ENCODE measurements at places on chromosomes 6 and 20.

DNA sequence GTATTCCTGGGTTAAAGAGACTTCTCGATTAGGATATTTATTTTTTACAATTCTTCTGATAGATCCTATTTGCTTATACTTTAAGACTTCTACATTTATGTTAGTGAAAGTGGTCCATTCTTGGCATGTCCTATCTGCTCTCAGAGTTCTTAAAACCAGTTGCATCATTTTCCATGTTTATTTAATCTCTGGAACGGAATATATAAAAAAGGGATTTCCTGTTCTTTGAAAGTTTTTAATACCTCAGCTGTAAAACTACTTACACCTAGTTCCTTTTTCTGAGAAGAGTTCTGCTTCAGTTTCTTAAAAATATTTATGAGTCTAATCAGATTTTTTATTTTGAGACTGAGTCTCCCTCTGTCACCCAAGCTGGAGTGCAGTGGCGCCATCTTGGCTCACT is 18.0 kb upstream of the MYL9 start:
- DNase-seq, result no peak

- no peak for DNase-seq
Measured at GRCh38 chr6:27426045-27426620, 37.6 kb downstream of the ZNF391 start.

- DNase-seq, result no peak
Measured at GRCh38 chr6:105272786-105273185, 93.0 kb upstream of the POPDC3 start.

DNA sequence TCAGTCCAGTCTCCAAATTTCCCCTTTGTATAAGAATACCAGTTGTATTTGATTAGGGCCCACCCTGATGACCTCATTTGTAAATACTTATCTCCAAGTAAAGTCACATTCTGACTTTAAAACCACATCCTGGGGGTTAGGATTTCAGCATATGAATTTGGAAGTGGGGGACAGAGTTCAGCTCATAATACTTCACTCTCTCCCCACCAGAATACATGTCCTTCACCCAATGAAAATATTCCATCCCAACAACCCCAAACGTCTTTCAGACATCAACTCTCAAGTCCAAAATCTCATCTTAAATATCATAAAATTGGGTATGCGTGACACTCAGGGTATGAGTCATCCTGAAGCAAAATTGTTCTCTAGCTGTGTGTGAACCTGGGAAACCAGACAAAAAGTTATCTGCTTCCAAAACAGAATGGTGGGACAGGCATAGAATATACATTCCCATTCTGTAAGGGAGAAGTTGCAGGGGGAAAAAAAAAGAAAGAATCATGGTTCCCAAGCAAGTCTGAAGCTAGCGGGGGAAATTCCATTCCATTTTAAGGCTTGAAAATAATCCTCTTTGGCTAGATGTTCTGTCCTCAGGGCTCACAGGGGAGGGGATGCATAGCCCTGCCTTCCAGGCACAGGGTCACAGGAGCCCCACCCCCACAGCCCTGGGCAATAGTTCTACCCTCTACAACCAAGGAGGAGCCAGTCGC is 113.9 kb downstream of the ADAT2 start:
- DNase-seq, result no peak

- DNase-seq, result no peak
Measured at GRCh38 chr6:52186480-52186879, 305 bp downstream of the IL17A start.

DNA sequence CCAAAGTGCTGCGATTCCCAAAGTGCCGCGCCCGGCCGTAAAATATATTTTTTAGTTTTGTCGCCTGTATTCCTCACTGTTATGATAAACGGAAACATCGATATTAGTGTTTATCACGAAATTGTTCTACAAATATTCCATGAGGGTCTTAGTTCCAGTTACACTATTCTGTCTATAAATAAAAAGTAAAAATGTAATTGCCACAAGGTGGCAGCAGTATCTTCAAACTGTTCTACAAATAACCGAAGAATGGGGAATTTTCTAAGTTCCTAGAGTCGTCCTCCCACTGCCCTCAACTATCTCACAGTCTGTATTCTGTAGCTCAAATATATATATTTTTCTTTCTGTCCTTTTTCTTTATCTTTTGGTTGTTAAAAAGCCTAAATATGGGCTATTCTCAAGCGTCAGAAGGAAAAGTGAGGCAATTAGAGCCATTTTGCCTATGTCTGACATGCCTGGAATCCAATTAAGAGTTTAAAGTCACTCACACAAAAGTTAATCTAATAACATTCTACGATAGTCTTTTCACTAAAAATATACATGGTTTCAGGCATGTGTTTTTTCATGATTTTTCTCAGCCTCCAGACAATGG is 14.2 kb upstream of the FAM162B start:
- peak; percentile 21 for DNase-seq

DNA sequence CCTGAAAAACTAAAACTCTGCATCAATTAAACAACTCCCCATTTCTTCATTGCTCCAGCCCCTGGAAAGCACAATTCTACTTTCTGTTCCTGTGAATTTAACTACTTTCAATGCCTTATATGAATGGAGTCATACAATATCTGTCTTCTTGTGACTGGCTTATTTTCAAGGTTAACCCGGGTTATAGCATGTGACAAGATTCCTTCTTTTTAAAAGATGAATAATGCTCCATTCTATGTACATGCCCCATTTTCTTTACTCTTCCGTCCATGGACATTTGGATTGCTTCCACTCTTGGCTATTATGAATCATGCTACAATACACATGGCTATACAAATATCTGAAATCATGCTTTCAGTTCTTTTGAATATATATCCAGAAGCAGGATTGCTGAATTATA is 334.9 kb upstream of the ID4 start:
- no peak for DNase-seq

- DNase-seq, result no peak
Measured at GRCh38 chr6:15276036-15276985, 30.4 kb downstream of the JARID2 start.

- DNase-seq, result no peak
Measured at GRCh38 chr6:52243282-52243893, 912 bp downstream of the IL17F start.

DNA sequence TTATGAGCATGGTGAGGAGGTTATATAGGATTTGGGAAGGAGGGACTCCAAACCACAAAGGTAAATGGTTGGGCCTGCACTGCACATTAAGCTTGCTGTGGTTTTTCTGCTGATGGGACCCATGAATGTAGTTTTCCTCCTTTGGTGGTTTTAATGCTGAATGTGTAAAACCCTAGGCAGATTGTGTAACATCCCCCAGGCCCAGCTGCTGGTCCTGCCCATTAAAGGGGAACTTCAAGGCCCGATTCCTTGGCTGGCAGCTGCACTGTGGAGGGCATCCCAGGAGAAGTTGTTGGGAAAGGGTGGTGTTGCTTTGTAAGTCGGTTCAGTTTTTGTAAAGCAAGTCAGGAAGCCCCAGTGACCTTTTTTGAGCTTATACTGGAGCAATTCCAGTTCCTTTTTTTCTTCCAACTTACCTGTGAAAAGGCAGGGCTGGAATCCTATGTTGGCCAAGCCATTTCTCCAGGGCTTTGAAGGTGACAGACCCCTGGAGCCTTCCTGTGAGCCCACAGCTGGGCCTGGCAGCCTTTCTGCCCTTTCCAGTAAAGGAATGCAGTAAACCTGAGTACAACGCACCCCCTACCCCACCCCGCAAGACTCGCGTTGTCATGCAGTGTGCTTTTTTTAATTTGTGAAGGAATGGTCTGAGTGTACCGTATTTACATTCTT is 43.1 kb upstream of the NAA20 start:
- peak; percentile 7 for DNase-seq

- DNase-seq, result no peak
Measured at GRCh38 chr20:63977739-63978276, 1.6 kb downstream of the SAMD10 start.

DNA sequence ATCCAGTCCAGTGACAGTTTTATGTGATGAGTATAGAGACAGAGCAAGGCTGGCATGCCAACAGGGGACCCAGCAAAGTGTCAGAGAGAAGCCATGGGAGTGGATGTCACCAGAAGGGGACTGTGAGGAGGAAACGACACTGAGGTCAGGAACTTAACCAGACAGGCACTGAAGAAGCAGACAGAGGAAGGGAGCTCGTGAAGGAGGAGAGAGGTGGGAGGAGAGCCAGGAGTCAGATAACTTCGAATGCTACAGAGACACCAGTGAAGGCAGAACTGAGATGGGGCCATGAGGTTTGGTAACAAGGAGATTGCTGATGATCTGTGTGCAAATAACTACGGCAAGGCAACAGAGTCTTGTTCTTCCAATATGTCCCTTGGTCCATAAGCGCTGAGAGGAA is 211.1 kb upstream of the FOXA2 start:
- no peak for DNase-seq

- no peak for DNase-seq
Measured at GRCh38 chr6:3835055-3835731, 14.0 kb upstream of the FAM50B start.

- DNase-seq, result no peak
Measured at GRCh38 chr6:119517428-119517827, 167.9 kb upstream of the MAN1A1 start.

GRCh38 chr6:139308286-139308916 is 16.6 kb upstream of the TXLNB start:
- DNase-seq, result peak; percentile 32

DNA sequence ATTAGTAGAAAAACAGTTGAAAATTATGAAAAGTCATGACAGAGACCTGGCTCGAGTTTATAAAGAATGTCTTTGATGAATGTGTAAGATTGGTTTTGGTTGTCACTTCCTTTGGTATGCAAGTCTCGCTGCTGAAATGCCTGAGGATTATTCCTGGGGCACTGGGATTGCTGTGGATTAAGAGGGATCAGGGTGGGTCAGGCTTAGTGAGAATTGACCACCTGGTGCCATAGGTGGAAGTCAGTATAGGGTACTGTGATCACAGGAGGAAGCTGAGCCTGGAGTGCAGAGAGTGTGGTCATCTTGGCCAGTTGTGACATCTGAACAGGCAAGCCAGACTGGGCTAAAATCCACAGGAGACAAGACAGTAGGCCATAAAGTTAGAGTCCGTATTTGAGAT is 34.9 kb downstream of the CEP43 start:
- DNase-seq, result no peak

DNA sequence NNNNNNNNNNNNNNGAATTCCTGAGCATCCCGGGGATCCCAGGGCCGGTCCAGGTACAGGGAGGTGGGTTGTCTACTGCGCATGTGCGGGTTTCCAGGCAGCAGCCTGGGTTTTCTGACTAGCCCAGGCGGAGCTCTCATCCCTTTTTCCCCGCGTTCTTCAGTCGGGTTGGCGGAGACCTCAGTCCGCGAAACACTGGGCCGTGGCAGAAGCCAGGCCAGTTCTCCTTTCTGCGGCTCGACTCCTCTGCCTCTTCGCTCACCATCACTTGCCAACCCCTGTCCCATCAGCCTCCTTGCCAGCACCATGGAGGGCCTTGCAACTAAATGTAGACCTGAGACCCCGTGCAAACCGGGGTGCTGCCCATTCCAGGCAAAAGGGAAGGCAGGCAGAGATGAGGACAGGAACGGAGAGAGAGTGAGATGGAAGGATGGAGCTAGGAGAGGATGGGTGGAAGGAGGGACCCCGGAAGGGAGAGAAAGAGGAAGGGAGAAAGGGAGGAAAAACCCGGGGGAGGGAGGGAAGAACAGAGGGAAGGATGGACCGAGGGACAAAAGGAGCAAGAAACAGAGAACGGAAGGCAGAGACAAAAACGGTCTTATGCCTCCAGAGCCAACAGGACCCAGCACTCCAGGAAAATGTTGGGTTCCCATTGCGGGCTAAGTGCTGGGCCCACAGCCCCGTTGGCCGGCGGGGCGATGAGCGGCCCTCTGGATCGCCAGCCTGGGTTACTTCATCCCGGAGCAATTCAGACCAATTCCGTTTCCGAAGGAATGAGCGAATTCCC is 445.4 kb upstream of the DEFB115 start:
- no peak for DNase-seq

DNA sequence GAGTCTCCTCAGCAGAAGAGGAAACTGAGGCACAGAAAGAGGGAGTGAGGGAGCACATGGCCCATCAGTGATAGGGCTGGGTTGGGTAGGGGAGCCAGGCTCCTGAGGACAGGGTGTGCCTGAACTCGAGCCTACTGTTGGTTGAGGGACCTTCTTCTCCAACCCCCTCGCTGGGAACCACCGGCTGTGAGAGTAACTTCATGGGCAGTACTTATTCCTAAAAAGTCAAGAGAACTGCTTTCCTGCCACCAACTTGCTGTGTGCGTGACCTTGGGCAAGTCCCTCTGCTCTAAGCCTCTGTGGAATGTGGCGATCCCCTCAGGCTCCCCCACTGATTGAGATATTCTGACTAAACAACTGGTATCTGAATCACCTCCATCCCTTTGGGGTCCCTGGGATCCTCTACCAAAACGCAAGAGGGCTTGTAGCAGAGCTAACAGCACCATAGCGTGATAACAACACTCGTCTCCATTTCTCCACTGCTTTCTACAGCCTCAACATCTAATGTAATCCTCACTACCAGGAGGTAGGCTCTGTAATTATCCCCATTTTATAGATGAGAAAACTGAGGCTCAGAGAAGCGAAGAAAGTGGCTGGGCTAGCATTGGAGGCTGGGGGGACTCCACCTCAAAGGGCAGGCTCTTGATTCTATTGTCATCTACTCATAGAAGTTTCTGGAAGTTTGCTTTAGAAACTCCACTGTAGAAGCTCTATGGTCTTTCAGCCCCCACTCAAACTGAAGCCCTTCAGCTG is 76.0 kb downstream of the JPH2 start:
- DNase-seq, result no peak

- no peak for DNase-seq
Measured at GRCh38 chr6:29759457-29759856, 36.2 kb downstream of the HLA-F start.

DNA sequence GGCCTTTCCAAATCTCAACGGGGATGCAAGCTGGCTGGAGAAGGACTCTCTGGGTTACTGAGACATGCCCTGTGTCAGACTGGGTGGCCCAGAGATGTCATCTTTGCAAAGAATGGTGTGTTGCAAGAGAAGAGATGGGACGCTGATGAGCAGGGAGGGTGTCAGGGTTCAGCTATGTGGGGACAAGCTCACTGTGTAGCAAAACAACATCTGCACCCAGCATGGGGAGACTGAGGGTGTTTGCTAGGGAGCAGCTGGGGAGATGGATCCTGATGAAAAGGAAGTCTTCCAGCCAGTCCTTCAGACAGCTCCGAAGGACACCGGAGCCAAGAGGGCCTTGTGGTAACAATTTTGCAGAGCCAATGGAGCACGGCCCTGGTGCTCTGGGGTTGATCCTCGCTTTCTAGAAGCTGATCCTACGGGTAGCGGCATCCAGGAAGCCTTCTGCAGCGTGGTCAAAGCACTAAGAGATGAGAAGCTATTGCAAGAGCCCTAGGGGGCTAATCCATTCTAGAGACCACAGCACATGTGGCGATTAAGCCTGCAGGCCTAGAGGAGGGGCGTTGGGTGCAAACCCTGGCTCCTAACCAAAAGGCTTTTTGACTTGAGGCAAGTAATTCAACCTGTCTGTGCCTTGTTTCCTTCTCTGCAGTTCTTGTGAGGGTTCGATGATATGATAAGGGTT is 39.9 kb downstream of the EDN3 start:
- no peak for DNase-seq

- DNase-seq, result no peak
Measured at GRCh38 chr6:8172530-8172929, 70.2 kb upstream of the EEF1E1 start.

DNA sequence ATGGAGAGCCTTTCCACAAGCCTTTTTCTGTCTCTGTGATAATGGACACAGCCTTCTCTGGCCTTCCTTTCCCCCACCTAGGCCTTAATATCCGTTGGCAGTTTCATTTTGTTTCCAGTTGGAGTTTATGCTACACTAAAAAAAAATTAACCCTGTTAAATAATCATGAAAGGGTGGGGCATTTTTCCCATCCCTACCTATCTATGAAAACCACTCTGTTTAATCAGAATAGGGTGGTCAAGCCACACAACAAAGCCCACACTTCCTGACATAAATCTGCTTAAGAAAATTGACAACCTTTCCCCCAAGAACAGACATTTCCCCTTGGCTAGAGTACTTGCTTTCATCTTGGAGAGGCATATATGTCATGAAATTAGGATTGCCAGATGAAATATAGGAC is 14.2 kb downstream of the TXLNB start:
- no peak for DNase-seq
